ENCODE measurements at places on chromosomes 1 and 21.

GRCh38 chr1:2528966-2529783 lies 888 bp downstream of the HES5 start:
- DNase-seq, result no peak

DNA sequence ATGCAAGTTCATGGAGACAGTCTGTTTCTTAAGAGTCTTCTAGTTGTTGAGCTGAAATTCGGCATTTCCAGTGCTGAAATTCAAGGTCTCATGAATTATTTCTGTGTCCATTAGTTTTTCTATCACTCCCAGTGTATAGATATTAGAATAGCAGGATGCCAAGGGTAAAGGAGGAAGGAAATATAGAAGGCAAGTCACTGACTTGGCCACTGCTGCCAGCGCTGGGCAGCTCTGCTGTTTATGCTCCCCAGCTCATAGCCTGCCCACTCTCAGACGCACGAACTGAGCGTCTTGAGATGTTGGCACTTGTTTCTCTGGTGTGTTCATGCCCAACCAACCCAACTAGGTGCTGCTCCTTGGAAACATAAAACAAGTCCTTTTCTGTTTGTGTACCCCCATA lies 110.1 kb downstream of the SLC45A1 start:
- DNase-seq, result no peak

DNA sequence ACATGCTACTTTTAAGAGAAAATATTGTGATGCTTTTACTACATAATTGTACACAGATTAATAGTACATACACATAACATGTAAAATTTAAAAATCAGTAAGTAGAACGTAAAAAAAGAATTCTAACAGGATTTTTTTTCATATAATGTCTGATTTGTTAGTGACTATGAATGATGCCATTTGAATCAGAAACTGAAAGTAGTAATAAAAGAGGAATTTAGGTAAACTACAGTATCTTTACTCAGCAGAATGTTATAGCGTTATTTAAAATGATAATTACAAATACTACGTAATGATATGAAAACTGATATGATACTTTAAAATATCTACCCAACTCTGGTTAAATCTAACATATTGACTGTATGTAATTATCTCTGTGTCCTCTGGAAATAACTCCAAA lies 116.1 kb downstream of the DENND1B start:
- DNase-seq, result no peak

DNA sequence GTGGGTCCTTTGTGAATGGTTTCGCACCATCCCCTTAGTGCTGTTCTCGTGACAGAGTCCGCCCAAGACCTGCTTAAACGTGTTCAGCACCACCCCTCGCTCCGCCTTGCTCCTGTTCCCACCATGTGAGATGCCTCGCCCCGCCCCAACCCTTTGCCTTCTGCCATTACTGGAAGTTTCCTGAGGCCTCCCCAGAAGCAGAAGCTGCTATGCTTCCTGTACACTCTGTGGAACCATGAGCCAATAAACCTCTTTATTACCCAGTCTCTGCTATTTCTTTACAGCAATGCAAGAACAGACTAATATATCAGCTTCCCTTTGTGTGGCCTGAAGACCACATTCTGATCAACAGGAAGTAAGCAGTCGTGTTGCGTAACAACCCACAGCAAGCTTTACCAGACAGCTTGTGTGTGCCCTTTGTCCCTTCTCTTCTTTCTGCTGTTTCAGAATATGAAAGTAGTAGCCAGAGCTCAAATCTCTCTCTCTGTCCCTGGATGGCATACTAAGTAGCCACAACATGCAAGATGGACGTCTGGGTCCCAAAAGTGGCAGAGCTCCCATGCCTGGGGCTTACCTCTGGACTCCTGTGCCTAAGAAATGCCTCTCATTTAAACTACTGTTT lies 14.1 kb downstream of the HENMT1 start:
- DNase-seq, result no peak

DNA sequence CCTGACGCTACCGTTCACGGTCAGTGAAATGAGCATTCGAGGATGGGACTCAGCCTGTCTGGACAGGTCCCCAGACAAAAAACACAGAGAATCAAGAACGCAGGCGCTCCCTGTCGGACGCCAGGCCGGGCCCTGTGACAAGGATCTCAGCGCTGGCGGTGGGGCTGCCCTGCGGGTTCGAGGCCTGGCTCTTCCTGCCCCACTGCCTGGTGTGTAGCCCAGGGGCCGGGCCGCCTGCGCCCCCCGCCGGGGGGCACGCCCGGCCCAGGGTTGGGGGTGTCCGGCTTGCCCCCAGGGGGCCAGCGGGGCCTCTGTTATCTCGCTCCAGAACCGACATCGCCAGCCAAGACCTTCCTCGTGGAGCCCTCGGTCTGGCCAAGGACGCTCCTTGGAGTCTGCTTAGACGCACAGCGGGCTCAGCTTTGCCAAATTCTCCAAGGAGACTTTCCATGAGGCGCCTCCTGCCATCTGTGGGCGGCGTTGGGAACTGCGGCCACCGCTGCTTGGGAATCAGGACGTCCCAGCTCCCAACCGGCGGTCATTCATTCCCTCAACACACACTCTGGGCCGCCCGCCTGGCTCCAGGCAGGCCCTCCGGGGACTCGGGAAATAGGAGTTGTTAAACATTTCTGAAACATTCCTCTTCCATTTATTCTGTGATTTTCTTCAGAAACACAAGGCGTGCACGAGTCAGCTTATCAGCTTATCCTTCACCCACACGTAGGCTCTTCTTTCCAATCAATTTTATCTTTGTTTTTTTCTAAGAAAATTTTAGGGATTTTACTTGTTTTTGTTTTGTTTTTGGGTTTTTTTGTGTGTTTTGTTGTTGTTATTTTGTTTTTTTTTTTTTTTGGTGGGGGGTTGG lies 11.3 kb upstream of the RIPK4 start:
- DNase-seq, result no peak

DNA sequence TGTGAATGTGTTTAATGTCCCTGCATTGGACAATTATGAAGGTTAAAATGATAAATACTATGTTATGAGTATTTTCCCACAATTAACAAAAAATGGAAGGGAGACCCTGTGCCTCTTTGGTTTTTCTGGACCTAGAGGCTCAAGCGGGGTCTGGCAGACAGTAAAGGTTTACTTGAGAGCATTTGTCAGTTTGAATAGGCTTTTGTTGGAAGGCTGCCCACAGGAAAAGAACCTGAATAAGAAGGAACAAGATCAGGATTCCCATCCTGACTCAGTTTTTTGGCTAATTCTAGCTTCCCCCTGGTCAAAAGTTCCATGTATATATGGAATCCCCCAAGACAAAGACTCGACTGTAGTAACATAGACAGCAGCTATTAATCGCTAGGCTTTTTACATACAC lies 150.9 kb upstream of the JUN start:
- no peak for DNase-seq

GRCh38 chr1:101632548-101633272 lies 364.0 kb downstream of the OLFM3 start:
- no peak for DNase-seq

DNA sequence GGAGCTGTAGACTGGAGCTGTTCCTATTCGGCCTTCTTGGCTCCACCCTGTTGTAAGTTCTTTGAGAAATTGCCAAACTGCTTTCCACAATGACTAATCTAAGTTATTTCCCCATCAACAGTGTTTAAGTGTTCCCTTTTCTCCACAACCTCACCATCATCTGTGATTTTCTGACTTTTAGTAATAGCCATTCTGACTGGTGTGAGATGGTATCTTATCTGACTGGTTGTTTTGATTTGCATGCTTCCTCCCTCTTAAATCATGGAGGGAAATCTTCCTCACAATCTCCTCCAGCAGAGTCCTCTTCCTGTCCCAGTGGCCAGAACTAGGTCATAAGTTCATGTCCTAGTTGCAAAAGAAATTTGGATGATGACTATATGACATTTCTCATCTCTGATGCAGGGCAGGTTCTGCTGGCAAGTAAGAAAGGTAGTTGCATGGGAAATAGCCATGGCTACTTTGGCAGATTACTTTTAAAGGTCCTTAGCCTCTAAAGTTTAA lies 294.0 kb downstream of the LRRC40 start:
- DNase-seq, result no peak

DNA sequence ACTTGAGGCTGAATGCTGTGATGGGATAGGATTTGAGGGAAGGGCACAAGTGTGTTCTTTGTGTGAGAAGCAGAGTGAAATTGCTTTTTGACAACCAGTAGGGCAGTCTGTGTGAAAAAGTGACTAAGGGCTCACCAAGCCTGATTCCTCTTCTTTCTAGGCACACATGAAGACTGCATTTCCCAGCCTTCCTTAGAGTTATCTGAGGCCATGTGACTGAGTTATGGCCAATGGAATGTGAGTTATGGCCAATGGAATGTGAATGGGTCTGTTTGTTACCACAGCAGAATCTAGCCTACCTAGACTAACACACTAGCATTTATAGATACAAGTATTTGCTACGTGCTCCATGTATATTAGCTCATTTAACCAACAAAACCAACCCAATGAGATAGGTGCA lies 35.3 kb upstream of the DIRAS3 start:
- DNase-seq, result no peak

- DNase-seq, result no peak
Measured at GRCh38 chr1:85321237-85321964, 45.0 kb upstream of the BCL10 start.

DNA sequence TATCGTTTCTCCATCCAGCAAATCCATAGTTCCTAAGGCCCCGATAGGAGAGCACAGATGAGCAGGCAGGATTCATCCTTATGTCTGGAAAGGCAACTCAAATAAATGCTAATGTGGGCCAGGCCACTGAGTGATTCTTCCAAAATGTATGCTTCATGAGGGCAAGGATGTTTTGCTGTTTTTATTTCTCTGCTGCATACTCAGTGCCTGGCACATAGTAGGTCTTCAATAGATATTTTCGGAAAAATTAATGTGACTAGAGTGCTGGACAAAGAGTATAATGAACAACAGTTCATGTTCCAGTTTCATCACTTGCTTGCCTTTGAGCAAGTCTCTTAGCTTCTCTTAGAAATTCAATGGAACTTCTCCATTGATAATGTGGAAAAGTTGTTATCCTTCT lies 357.7 kb downstream of the PRDM2 start:
- DNase-seq, result no peak

GRCh38 chr1:152777510-152778137 lies 2.7 kb downstream of the LCE1F start:
- DNase-seq, result no peak

GRCh38 chr1:183834568-183834967 lies 29.6 kb downstream of the RGL1 start:
- no peak for DNase-seq

GRCh38 chr1:3680488-3681230 lies 28.3 kb downstream of the TP73 start:
- no peak for DNase-seq

- no peak for DNase-seq
Measured at GRCh38 chr21:46361935-46362334, 38.0 kb downstream of the PCNT start.

DNA sequence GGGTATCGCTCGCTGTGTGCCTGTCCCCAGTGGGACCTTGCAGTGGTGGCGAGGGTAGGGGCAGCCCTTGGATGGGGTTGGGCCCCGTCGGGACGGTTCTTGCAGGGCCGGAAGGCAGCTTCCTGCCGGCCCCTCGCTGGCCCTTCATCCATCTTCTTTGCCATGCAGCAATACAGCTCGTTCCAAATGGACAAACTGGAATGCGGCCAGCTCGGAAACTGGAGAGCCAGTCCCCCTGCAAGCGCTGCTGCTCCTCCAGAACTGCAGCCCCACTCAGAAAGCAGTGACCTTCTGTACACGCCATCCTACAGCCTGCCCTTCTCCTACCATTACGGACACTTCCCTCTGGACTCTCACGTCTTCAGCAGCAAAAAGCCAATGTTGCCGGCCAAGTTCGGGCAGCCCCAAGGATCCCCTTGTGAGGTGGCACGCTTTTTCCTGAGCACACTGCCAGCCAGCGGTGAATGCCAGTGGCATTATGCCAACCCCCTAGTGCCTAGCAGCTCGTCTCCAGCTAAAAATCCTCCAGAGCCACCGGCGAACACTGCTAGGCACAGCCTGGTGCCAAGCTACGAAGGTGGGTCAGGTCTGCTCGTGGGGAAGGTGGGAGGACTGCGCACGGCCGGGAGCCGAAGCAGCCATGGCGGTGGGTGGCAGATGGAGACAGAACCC lies 45.8 kb downstream of the SIM2 start:
- DNase-seq, result no peak

GRCh38 chr1:95183952-95184351 lies 50.1 kb upstream of the RWDD3 start:
- no peak for DNase-seq

- no peak for DNase-seq
Measured at GRCh38 chr1:216807696-216808095, 84.5 kb upstream of the ESRRG start.

GRCh38 chr21:28439251-28439650 lies 553.4 kb downstream of the LTN1 start:
- DNase-seq, result no peak

DNA sequence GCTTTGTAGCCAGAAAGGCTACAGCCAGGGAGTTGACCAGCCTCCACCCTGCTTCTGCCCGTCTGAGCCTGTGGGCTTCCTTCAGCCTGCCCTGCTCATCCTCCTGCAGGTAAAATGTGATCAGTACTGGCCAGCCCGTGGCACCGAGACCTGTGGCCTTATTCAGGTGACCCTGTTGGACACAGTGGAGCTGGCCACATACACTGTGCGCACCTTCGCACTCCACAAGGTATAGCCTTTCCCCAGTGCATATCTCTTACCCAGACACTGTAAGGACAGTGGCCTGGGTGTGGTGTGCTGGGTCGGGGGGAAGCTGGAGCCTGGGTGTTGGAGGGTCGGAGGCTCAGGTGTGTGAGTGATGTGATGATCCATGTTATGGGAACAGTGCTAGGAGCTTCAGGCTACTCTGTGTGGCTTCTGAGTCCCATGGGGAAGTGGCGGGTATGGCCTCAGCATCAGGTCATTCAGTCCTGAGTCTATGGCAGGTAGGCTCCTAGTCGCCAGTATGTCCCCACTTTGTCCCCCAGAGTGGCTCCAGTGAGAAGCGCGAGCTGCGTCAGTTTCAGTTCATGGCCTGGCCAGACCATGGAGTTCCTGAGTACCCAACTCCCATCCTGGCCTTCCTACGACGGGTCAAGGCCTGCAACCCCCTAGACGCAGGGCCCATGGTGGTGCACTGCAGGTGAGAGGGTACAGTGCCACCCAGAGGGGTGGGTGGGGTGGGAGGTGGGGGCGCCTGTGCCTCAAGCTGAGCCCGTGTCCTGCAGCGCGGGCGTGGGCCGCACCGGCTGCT lies 31.2 kb upstream of the KDM4A start:
- DNase-seq, result no peak

- DNase-seq, result no peak
Measured at GRCh38 chr1:204363335-204364114, 3.8 kb upstream of the PLEKHA6 start.

All from cortex of kidney (tissue), 1 donor.